Posterior vena cava (tissue), 2 donors: ENCODE measurements at places on chromosomes 5 and 9. TPM values are rescaled to one million over a fixed set of nuclear protein-coding genes. Genes with fewer than 3 reads are reported as not detected.

Gene ECM2
- total RNA-seq: 27.6 TPM

DNA sequence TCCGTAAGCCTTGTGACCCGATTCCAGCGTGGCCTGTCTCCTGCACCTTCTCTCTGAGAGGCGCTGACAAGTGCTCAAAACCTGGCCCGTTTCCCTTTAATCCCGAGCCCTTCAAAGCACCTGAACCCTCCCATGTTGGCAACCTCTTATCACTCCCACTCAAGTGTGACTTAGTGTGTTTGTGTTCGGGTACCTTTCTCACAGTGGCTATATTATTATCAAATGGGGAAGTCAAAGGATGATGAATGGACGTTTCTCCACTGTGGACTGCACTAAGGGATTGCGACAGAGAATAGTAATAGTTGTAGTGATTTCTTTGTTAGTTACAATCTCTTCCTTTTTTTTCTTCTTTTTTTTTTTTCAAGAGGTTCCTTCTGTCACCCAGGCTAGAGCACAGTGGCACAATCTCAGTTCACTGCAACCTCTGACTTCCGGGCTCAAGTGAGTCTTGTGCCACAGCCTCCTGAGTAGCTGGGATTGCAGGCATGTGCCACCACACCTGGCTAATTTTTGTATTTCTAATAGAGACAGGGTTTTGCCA is 65.4 kb upstream of the TNFSF8 start:
- DNase-seq: no peak

GRCh38 chr5:168319774-168320173 is 28.3 kb downstream of the WWC1 start:
- DNase-seq: peak; percentile 10

GRCh38 chr9:72753266-72753893 is 199.5 kb downstream of the ALDH1A1 start:
- DNase-seq: no peak

- no peak for DNase-seq
Observed at GRCh38 chr9:111870774-111871498, 25.7 kb upstream of the UGCG start.

- DNase-seq: no peak
Observed at GRCh38 chr9:34961574-34962490, 3.7 kb downstream of the PHF24 start.

GRCh38 chr5:159377653-159378052 is 47.4 kb upstream of the IL12B start:
- no peak for DNase-seq

DNA sequence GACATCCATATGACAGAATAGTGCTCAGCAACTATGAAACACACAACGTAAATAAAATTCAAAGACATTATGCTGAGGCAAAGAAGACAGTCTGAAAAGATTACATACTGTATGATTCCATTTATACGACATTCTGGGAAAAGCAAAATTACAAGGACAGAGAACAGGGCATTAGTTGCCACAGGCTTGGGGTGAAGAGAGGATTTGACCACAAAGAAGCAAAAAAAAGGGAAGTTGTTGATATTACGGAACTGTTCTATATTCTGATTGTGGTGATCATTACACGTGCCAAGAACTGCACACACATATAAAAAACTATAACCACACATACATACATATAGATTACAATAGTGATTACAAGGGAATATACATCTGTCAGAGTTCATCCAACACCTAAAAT is 24.1 kb downstream of the CDK5RAP2 start:
- DNase-seq: no peak

GRCh38 chr9:96505316-96505991 is 55.5 kb downstream of the HABP4 start:
- no peak for DNase-seq

DNA sequence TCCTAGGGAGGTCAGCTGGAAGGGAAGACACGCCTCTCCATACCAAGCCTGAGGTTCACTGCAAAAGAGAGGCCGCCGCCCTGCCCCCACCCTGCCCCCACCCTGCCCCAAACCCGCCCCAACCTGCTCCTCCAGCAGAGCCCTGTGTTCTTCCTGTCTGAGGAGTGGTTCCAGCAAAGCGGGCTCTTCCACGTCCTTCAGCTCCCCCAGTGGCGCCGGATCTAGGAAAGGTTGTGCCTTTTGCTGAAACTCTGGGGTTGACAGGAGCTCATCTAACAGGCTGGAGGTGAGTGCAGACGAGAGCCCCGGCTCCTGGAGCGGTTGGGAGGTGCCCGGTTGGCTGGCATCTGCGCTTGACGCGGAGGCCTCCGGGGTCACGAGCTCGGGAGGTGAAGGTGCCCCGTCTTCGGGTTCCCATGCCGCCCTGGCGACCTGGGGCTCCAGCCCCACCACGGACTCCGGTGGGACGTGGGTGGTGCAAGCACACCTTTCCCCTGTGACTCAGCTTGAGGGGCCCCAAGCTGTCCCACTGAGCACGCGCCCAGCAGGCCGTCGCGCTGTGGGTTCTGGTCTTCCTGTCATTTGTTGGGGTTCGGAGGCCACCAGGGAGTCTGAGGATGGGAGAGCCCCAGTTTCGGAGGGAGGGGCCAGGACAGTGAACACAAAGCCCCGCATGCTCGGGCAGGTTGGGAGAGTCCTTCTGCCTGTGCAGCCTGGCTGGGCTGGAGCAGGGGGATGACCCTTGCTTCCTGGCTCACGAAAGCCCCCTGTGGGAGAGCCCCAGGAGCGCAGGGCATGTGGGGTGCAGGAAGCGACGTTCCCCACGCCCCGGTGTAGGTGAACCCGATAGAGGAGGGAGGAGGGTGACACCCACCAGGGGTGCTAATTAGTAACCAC is 1467.1 kb downstream of the FOXD4L5 start:
- peak; percentile 93 for DNase-seq

GRCh38 chr9:132548751-132549640 is 33.4 kb upstream of the BARHL1 start:
- peak; percentile 56 for DNase-seq

Gene SLC25A48
- 0.10 TPM for total RNA-seq

DNA sequence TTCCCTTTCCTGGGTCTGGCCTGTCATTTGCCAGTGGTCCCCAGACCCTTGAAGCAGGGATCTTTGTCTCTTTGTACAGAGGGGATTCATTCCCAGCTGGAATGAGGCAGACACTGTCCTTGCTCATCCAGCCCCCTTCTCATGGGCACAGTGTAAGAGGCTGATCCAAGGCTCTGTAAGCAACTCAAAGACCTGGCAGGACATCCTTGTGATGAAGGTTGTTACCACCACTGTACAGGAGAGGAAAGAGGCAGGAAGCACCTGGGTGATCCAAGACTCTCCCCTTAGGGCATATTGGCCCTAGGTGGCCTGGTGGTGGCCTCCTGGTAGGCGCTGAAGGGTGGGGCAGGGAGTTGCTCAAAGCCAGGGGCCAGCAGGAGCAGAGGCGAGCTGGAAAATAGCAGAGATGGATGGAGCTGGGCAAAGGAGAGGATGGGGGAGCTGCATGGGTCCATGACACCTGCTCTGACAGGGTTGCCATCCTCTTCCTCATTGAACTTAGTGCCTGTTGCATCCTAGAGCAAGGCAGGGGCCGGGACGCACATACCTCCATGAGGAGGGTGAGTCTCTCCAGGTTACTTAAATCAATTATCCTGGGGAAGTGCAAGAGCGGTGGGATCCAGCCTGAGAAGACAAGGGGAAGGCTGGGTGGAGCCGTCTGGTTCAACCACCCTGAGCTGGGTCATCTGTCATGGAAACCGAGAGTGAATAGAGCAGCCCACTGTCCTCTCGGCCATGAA is 9.8 kb upstream of the GADD45G start:
- DNase-seq: peak; percentile 58

Gene TAF11L5
- total RNA-seq: not detected

- no peak for DNase-seq
Observed at GRCh38 chr9:93355827-93356226, 95.7 kb upstream of the FAM120A start.

Gene BTNL8
- total RNA-seq: not detected

- no peak for DNase-seq
Observed at GRCh38 chr9:27808864-27809263, 235.6 kb upstream of the C9orf72 start.

DNA sequence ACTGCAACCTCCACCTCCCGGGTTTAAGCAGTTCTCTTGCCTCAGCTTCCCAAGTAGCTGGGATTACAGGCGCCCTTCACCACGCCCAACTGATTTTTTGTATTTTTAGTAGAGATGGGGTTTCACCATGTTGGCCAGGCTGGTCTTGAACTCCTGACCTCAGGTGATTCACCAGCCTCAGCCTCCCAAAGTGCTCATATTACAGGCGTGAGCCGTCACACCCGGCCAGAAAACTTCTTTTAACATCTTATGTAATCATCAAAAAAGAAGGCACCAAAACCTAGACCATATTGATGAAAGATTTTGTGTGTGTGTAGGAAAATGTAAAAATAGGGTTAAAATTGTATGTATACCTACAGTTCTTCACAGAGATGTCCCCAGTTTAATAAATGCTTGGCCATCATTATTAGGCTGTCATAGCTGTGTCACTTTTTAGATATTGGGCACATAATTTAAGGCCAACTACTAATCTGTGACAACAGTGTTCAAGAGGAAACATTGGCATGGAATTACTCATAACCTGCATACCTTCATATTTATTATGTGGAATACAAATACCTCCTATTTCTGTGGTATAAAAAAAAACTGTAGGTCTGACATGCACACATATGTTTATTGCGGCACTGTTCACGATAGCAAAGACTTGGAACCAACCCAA is 44.4 kb downstream of the RAD50 start:
- no peak for DNase-seq

- DNase-seq: no peak
Observed at GRCh38 chr9:27333241-27334052, 36.5 kb upstream of the EQTN start.

DNA sequence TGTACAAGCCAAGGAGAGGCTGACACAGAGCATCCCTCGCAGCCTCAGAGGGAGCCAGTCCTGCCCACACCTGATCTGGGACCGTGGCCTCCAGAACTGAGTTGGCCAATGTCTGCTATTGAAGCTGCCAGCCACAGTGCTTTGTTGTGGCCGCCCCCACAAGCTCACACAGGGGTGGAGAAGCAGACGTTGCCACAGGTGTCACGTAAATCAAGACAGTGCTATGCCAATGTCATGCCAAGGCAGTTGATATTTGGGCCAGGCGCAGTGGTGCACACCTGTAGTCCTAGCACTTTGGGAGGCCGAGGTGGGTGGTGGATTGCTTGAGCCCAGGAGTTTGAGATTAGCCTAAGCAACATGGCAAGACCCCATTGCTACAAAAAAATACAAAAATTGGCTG is 17.3 kb upstream of the TERT start:
- DNase-seq: peak; percentile 51

Gene FSD1L
- total RNA-seq: 8.7 TPM

- no peak for DNase-seq
Observed at GRCh38 chr9:89868100-89868499, 263.3 kb downstream of the GADD45G start.

- no peak for DNase-seq
Observed at GRCh38 chr5:1119312-1119831, 7.5 kb upstream of the SLC12A7 start.

Gene KLF9
- 87.1 TPM for total RNA-seq

DNA sequence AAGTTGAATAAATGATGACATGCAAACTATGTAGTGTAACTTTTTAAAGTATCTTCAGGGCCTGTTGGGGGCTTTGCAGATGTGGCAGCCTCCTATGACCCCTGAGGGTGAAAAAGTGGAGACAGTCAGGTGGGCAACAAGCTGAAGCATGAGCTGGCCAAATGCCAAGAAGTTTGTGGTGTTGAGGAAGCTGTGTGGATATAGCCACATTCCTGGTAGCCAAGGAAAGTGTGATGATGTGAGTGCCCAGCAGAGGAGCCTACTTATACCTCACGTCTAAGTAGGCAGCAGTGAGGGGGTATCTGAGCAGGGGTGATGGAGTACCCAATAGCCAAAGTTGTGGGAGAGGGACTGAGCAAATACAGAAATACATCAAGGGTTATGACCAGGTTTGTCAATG is 621.2 kb upstream of the CDH6 start:
- no peak for DNase-seq

Gene SLC22A4
- total RNA-seq: 3.1 TPM

DNA sequence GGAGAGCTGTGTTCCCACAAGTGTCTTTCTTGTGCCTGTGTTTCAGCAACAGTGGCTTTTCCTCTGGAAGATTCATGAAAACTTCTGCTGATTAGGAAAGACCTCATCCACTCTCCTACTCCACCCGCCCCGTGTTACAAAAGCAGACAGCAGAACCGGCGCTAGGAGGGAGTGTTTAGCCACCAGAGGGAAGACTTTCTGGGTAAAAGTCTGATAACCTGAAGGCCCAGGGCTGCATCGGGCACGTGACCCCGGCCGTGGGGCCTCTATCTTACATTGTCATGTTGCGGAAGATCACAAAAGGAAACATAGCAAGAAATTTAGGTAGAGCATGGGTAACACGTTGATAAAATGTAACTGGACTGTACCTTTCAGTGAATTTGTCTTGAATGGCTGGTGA is 32.0 kb upstream of the DMRT2 start:
- no peak for DNase-seq

DNA sequence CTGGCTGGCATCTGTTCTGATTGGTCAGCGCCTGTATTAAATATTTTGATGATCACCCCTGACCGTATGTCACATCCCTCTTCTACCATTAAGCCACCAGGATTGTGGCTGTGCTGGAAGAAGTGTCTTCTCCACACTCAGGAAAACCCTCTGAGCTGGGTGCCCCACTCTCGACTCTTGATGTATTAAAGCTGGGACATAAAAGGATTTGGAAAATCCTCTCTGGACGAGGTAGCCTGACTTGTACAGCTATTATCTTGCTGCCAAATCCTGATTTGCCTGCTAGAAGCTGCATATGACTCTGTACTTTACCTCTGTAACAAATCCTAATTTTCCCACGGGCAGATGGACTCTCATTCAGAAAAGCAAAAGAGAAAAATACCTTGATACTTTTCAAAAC is 161.0 kb downstream of the SLC28A3 start:
- DNase-seq: no peak

GRCh38 chr9:114225561-114226212 is 70.3 kb downstream of the COL27A1 start:
- DNase-seq: no peak

GRCh38 chr5:178462076-178462475 is 128.1 kb downstream of the COL23A1 start:
- DNase-seq: no peak

DNA sequence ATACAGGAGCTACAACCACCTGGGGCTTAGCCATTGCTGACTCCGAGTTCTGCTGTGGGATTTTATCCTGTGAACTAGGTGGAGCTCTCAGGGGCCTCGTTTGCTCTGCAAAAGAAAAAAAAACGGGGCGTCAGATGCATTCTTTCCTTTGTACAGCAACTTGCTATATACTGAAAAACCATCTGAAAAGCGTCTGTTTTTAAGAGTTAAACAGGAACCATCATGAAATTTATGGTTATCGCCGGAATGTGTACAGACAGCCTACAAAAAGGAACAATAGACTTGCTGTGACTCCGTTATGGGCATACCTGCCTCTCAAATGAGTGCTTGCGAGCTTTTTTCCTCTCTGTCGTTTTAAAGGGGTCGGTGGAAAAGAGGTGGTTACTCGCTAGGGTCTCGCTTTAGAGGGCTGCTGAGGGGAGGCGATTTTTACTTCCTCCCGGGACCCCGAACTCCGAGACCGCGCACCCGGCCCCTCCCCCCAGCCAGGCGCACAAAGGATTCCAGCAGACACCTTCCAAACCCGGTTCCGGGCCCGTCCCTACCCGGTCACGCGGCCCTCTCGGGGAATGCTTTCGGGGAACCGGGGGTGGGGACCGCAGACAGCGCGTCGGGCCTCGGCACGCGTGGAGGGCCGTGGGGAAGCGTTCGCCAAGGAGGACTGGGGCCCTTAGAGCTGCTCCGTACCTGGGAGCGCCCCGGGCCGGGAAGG is 826 bp downstream of the PAIP1 start:
- peak; percentile 86 for DNase-seq

- peak; percentile 52 for DNase-seq
Observed at GRCh38 chr9:133691191-133691590, 47.0 kb downstream of the SARDH start.

GRCh38 chr5:103891151-103891550 is 328.6 kb upstream of the NUDT12 start:
- DNase-seq: no peak

Gene PCA3
- total RNA-seq: 0.24 TPM
